ENCODE measurements at places on chromosomes 2 and 18. TPM values are rescaled to one million over a fixed set of nuclear protein-coding genes. Genes with fewer than 3 reads are reported as not detected.

DNA sequence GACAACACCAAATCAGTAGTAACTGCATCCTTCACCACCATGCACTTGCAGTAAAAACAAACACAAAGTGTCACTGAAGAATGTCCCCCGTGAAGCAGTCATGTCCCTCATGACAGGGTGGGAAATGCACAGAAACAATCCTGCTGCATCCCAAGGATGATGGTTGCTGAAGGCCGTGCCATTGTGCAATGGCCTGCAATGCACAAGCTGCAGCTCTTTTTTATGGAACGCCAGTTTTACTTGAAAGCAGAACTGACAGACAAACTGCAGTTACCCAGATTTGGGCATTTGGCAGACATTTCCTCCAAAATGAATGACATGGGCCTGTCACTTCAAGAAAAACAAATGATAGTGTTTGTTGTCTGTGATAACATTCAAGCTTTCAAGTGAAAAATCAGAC is 2.4 kb upstream of the CHST10 start:
- no peak overlapping the region for H3K27ac ChIP-seq
- H3K36me3 ChIP-seq, result peaks cover 6% of the 10 kb centered on the region
- peaks cover 16% of the 10 kb centered on the region for H3K4me1 ChIP-seq
- H3K27me3 ChIP-seq, result no peaks in the 10 kb centered on the region
- DNase-seq, result no peak

GRCh38 chr18:36203360-36203895 is 16.1 kb downstream of the MOCOS start:
- no peak for DNase-seq
- no peaks in the 10 kb centered on the region for H3K4me1 ChIP-seq

- no peak overlapping the region for H3K4me3 ChIP-seq
- peaks cover 88% of the 10 kb centered on the region for H3K36me3 ChIP-seq
- no peaks in the 10 kb centered on the region for H3K4me1 ChIP-seq
- no peak for DNase-seq
Measured at GRCh38 chr2:229798446-229799155, 84.2 kb upstream of the DNER start.

DNA sequence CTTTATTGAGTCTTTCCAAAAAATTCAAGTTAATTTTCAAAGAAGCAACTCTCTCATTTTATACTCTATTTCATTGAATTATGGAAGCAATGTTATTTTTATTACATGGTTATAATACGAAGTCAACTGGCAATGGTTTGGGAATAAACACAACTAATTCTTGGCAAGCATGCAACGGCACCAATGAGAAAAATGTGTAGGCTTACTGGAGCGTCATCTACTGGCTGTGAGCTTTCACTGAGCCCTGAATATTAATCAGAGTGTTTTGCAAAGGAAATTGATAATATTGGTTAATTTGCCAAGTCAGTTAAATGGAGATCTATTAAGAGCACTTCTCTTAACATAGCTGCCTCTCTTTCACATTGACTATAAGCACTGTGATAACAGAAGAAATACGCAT is 163.9 kb downstream of the IKZF2 start:
- H3K27ac ChIP-seq, result no peak overlapping the region
- no peak overlapping the region for H3K4me3 ChIP-seq
- H3K36me3 ChIP-seq, result no peaks in the 10 kb centered on the region
- DNase-seq, result no peak

DNA sequence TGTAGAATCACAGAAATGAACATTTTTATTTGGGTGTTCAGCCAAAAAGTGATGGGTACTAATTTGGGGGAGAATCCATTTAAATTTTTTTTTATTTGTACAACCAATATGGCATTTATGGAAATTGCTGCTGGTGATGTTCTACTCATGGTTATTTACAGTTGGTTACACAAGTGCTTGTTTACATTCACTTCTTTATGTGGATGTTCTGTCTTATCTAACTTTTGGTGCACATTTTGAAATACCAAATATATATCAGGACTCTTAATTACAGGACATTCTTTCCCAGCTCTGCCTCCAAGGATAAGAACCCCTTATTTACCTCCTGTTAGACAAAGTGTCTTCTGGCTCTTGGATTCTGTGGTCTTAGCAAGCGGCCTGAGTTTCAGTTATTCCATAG is 35.2 kb downstream of the NEMP2 start:
- peaks cover 65% of the 10 kb centered on the region for H3K36me3 ChIP-seq
- H3K4me1 ChIP-seq, result no peaks in the 10 kb centered on the region
- DNase-seq, result no peak
- H3K4me3 ChIP-seq, result no peak overlapping the region

- no peak for DNase-seq
- H3K27me3 ChIP-seq, result peaks cover 6% of the 10 kb centered on the region
- H3K36me3 ChIP-seq, result no peaks in the 10 kb centered on the region
- no peaks in the 10 kb centered on the region for H3K4me1 ChIP-seq
Measured at GRCh38 chr2:19754907-19755306, 146.9 kb downstream of the TTC32 start.

Gene C2orf78
- not detected for total RNA-seq
